ENCODE measurements at places on chromosomes 1 and 21.

GRCh38 chr1:205274041-205274691 lies 46.4 kb downstream of the TMCC2 start:
- no peak for DNase-seq

GRCh38 chr1:90710579-90711536 lies 6.2 kb downstream of the BARHL2 start:
- no peak for DNase-seq

DNA sequence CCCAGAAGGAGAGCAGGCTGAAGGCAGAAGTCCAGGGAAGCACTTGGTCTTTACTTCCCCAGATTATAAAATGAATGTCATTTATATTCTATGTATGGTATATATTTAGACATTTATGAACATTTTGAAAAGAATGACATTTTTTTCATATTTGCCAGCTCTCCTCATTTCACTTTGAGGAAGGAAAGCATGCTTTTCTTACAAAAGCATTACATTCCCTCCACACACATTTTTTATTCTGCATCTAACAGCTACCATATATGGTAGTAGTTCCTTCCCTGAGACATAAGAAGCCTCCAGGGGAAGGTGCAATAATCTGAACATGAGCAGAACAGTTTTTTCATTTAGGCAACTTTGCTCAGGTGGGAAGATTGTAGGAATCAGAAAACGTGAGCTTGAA lies 94.0 kb downstream of the LRRC7 start:
- no peak for DNase-seq

DNA sequence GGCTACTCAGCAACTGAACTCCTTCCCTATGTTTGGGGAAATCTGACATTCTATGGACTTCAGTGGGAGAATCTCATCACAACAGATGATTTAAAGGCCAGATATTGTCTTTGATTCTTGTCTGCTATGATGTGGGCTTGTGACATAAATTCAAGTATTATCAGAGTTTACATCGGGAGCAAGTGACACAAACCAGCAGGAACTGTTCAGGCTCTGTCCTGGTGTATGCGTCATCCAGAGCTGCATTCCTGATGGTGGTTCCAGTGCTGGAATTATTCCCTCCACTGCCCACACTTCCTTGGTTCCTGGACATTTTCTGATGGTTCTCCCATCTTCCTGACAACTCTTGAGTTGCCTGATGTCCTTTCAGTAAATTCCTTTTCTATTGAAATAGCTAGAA lies 10.8 kb upstream of the LSM10 start:
- DNase-seq: no peak

DNA sequence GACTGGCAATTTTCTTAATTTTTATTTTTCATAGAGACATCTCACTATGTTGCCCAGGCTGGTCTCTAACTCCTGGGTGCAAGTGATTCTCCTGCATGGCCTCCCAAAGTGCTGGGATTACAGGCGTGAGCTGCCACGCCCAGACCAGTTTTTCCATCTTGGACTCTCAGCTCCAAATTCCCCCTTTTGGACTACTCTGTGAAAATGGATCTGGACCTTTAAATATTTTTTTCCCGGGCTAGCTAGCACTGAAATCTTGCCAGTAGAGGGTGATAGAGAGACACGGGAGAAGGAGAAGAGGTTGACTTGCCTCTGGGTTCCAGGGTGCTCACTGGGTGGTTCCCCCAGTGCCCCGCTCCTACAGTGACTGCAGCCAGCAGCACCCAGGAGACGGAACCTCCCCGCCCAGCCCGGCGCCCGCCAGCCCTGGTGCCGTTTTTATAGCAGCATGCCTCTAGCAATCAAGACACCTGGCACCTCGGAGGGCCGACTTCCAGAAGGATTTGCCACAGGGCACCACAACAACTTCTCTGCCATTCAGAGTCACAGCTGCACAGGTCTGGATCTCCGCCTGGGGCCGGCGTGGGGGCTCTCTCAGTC lies 34.7 kb upstream of the SCCPDH start:
- peak; percentile 60 for DNase-seq

GRCh38 chr1:73310797-73311381 lies 887.1 kb downstream of the LRRIQ3 start:
- DNase-seq: no peak

DNA sequence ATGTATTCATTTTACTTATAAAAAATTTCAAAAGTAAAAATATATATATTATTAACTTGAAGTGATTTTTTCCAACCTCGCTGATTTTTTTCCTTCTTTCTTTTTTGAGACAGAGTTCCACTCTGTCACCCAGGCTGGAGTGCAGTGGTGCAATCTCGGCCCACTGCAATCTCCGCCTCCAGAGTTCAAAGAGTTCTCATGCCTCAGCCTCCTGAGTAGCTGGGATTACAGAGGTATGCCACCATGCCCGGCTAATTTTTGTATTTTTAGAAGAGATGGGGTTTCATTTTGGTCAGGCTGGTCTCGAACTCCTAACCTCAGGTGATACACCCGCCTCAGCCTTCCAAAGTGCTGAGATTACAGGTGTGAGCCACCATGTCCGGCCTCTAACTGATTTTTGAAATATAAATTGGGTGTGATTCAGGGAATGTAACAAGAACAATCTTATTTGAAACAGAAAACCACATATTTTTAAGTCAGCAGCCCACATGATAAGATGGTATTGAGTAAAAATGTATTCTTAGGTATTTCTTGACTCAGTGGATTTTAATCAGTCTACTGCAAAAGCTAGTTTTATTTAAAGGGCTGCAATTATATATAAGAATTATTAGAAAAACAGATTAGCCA lies 30.0 kb downstream of the ZBTB8B start:
- DNase-seq: no peak

DNA sequence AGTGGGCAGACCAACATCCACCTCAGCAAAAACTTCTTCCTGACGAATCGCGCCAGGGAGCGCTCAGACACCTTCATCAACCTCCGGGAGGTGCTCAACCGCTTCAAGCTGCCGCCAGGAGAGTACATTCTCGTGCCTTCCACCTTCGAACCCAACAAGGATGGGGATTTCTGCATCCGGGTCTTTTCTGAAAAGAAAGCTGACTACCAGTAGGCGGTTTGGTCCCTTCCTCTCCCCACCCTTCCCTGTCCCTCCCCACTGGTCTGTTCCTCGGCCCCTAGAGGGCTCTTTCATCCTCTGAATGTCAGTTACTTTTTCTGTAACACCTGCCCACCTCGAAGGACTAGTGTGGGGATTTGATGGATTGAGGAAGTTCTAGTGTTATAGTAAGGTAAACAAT lies 46.9 kb downstream of the CAPN2 start:
- no peak for DNase-seq

DNA sequence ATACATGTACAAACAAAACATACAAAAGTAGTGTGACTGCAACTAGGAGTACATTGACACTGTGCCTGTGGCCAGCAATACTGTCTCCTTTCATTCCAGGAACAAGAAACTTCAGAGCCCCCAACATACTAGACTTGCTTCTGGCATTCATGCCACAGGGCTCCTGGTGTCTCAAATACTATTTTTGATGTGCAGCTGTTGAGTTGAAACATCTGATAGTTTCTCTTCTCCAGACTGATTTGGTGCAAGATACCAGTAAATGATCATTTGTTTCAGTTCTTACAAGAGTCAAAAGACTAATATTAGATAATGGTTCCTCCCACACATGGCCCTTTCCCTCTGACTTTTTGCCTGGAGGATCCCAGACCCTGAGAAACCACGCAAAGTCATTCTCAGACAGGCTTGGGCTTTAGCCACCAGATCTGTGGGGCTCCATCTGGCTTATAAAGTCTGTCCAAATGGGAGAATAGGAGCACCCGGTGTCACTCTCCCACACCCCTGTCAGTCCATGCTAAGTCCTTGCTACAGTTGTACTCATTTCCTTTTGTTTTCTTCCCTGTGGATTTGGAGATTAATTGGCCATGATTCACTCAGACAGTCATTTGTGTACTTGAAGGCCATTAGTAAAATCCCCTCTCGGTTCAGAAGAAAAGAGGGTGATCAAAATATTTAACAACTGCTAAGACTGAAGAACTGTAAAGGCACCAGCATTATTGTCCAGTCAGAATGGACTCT lies 163.5 kb upstream of the RUNX1 start:
- no peak for DNase-seq

DNA sequence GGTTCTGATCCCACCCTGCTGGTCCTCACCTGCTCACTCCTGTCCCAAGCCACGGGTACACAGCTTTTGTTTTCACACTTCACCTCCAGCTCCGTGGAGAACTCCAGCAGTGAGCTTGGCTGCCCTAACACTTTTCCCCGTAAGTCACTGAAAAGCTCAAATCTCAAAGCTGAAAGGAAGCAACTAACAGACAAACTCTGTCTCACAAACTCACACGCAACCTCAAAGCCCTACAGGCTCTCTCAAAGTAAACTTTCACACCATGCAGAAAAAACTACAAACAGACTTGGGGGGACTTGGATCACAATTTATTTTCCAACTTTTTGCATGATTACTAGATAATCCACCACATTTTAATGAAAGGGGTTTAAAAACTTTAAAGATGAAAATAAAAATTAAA lies 88.3 kb downstream of the AK5 start:
- no peak for DNase-seq

- no peak for DNase-seq
Observed at GRCh38 chr1:46686255-46686654, 14.6 kb downstream of the TEX38 start.

DNA sequence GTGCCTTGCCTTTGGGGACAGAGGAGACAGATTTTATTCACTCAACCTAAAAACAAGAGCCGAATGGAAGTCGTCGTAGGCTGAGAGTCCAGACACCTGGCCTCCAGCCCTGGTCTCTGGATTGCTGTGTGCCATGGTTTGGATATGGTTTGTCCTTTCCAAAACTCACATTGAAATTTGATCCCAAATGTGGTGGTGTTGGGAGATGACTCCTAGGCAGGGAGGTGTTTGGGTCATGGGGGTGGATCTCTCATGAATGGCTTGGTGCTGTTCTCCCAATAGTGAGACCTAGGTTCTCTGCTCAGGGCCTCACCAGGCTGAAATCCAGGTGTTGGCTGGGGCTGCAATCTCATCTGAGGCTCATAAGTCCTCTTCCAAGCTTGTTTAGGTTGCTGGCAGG lies 75.5 kb downstream of the FOXD2 start:
- DNase-seq: no peak

GRCh38 chr1:200099040-200099439 lies 71.5 kb downstream of the NR5A2 start:
- no peak for DNase-seq

GRCh38 chr1:25701030-25701785 lies 84.6 kb downstream of the MAN1C1 start:
- no peak for DNase-seq

- DNase-seq: no peak
Observed at GRCh38 chr1:164644774-164645644, 86.0 kb downstream of the PBX1 start.

GRCh38 chr21:26965907-26966581 lies 844 bp downstream of the ADAMTS5 start:
- no peak for DNase-seq

DNA sequence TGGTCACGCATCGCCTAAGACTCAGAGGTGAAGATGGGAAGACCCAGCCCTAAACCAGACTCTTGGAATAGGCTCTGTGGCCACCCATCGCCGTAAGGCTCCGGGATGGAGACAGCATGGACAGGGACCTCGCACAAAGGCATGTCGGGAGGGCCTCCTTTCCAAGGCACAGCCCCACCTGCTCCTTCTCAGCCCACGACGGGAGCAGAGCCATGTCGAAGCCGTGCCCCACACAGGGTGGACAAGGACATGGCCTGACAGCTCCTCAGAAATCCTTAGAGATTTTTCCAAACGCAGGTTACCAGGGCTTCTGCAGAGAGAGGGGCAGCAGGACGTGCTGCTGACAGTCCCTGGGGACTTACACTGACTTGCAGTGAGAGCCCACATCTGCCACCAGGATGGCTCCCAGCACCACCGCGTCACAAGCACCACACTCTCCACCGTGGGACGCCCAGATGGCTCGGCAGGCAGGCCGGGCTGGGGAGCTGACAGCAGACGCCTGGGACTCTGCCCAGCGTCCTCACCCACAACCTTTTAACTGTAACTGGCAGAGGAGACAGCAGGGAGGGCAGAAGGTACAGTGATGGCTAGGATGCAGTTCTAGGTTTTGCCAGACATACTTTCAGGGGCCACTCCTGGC lies 12.0 kb downstream of the SSU72 start:
- no peak for DNase-seq

- no peak for DNase-seq
Observed at GRCh38 chr1:60573726-60574409, 500.3 kb upstream of the C1orf87 start.

DNA sequence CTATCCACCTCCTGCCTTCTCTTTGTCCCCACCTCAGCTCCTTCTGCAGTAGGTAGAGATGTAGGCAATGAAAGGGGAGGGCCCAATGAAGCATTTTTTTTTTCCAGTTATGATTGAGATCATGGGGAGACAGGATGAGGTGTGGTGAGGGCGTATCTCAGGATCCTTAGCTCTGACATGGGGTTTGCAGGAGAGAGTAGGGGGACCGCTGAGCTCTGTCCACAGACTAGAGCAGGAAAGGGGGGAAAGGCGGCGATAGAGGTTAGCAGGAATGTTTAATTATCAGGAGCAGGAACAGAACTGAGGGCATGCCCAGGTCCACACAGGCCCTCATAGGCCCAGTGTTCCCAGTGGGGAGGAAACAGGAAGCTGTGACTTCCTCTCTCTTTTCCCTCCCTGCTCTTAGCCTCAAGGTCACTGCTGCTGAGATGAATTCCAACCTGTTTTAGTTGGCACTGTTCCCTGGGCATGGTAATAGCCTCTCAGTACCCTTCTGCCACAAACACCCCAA lies 901 bp upstream of the RXFP4 start:
- no peak for DNase-seq

DNA sequence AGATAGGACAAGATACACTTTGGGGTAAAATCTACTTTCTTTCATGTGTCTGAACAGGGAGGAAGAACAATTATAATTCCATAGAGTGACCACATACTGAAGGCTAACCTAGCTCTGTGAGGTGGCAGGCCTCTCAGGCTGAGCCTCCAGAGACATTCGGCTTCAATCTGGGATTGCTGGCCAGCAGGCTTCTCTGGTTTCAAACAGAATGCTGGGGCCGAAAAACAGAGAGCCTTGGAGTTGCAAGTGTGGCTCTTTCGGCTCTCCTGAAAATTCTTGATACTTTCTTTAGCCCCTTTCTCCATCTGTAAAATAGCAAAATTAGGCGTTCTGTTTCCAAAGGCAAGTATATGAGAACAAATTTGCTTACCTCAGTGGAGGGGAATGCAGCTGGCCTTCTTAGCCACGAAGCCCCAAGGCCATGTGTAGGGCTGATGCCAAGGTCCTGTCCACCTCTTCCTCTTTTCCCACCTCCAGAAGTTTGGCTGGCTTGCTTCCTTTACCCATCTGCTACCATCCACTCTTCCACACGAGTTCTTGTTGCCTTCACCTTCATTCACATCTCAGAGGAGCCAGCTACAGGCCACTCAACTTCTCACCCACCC lies 30.0 kb upstream of the UBE2U start:
- DNase-seq: no peak
